Muscle of arm (tissue), 14 donors: ENCODE measurements at places on chromosomes 6 and 20.
A peak's percentile ranks its signal among the peaks of the same experiment; 100 is the strongest.

DNA sequence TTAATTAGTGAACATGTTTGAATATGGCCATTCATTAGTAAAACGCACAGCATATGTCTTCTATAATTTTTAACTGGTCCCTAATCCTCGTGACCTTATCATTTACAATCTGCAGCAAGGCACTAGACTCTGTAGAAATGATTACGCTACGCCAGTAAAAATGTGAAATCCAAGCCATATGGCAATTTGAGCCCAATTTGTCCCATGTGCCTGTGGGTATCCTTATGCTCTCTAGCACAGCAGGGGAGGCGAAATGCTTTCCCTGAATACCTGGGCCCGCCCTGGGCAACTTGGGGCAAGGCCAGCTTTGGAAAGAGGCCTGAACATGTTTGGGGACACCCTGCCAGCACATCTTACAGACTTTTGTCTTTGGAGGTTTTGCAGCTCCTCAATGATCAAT lies 122.7 kb upstream of the AGPAT4 start:
- DNase-seq = no peak

- DNase-seq = no peak
Observed at GRCh38 chr6:73792738-73793137, 96.7 kb downstream of the CD109 start.

- peak; percentile 63 for DNase-seq
Observed at GRCh38 chr6:21802175-21802822, 208.7 kb downstream of the SOX4 start.

GRCh38 chr6:13286181-13286580 lies 42.2 kb downstream of the TBC1D7 start:
- DNase-seq = no peak
